ENCODE measurements at places on chromosomes 5 and 9.

GRCh38 chr5:1665803-1666202 is 133.8 kb downstream of the MRPL36 start:
- DNase-seq, result no peak

- DNase-seq, result no peak
Measured at GRCh38 chr9:91415290-91415689, 8.3 kb downstream of the NFIL3 start.

DNA sequence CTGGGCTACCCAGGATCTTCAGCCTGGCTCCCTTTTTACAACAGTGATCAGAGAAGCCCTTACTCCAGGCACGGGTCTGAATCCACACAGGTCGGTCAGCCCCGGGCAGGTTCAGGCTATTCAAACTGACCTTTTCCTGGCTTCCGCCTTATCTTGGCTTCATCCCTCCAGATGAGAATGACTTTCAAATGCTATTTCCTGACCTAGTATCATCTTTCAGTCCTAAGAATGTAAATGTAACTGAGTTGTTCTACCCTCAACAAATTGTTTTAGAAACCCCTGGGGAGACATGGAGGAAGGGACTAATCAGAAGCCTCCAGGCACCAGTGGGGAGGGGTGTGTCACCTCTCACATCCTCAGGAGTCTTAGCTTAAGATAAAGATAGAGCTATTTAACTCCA is 213.2 kb downstream of the EPB41L4A start:
- no peak for DNase-seq

GRCh38 chr5:175685701-175686350 is 28.0 kb downstream of the HRH2 start:
- DNase-seq, result no peak

DNA sequence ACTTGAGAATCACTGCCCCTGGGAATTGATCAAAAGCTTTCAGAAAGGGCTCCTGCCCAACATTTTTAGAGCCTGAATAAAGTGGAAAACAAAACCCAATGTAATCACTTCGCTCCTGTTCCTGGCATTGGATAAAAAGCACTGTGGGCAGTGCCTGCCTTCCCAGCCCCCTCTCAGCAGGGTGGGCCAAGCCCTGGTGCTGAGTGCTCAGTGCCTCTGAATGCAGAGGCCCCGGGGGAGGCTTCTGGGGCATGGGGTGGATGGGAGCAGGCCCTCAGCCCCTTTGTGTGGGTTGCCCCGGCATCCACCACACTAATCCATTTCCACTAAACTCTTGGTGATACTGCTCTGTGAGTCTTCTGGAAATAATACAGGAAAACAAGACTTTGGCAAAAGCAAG is 55.6 kb downstream of the CFAP90 start:
- no peak for DNase-seq
